ENCODE measurements at places on chromosomes 1 and 21. TPM values are rescaled to one million over a fixed set of nuclear protein-coding genes. Genes with fewer than 3 reads are reported as not detected.

The PRKAA2 gene
- 0.02 TPM for total RNA-seq

The TMEM200B gene
- total RNA-seq: 1.1 TPM

The REG4 gene
- total RNA-seq: 0.34 TPM

The UBASH3A gene
- total RNA-seq: 37.3 TPM

The FYB2 gene
- total RNA-seq: not detected

The SH2D1B gene
- not detected for total RNA-seq

GRCh38 chr1:28885472-28885877 is 28.9 kb upstream of the EPB41 start:
- H3K4me3 ChIP-seq: no peak overlapping the region
- peak overlapping the region; percentile 59 for H3K27ac ChIP-seq
- H3K4me1 ChIP-seq: peaks cover 46% of the 10 kb centered on the region

DNA sequence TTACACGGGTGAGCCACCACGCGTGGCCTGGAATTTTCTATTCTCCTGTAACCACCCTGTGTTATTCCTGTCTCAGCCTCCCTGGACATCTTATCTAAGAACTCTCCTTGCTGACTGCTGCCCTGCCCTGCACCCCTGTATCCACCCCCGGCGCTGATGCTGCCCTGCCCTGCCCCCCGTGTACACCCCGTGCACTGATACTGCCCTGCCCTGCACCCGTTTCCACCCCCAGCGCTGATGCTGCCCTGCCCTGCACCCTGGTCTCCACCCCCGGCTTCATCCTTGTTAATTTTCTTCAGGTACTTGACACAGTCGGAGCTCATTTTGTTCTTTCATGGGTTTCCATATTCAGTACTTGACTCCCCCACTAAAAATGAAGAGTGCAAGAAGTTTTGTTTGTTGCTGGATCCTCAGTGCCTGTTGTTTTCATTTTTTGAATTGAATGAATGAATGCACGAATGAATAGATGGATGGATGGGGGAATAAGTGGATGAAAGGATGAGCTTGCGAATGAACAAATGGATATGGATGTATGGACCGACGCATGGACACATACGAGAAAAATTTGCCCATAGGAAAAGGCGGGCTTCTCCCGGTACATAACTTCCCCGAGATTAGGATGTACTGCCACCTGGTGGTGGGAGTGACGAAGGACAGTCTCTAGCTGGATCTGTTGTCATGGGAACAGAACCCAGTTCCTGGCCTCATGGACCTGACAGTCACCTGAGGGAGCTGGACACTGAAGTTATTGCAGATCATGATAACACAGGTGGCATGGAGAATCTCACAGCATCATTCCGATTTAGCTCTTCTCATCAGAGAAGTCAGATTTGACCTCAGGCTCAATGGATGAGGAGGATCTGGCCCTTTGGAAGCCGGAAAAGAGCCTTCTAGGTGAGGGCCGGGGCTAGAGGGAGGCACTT is 14.9 kb downstream of the AADACL4 start:
- no peaks in the 10 kb centered on the region for H3K36me3 ChIP-seq
- DNase-seq: peak; percentile 82
- H3K4me1 ChIP-seq: peaks cover 4% of the 10 kb centered on the region
- no peak overlapping the region for H3K27ac ChIP-seq
- H3K4me3 ChIP-seq: no peak overlapping the region
- no peaks in the 10 kb centered on the region for H3K27me3 ChIP-seq

DNA sequence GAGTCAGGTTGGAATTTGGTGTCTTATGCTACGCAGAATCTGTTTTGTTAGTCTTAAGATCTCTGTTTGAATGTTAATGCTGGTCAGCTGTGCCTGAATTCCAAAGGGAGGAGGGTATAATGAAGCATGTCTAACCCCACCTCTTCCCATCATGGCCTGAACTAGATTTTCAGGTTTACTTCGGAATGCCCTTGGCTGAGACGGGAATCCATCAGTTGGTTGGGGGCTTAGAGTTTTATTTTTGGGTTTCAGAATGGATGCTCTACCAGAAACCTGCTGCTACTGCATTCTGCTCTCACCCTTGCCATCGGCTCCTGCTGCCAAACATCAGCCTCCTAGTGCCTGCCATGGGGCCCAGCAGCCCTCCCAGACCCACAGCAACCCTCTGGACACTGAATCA is 24.1 kb upstream of the ETV3 start:
- no peak for DNase-seq
- no peaks in the 10 kb centered on the region for H3K36me3 ChIP-seq
- H3K27ac ChIP-seq: no peak overlapping the region
- no peak overlapping the region for H3K4me3 ChIP-seq
- H3K27me3 ChIP-seq: peaks cover 12% of the 10 kb centered on the region
- H3K4me1 ChIP-seq: peaks cover 4% of the 10 kb centered on the region

GRCh38 chr21:30072496-30072895 is 94.1 kb downstream of the CLDN17 start:
- no peak overlapping the region for H3K27ac ChIP-seq
- no peaks in the 10 kb centered on the region for H3K36me3 ChIP-seq
- peaks cover 11% of the 10 kb centered on the region for H3K27me3 ChIP-seq
- no peak overlapping the region for H3K4me3 ChIP-seq
- no peaks in the 10 kb centered on the region for H3K4me1 ChIP-seq

GRCh38 chr1:58515794-58516401 is 30.6 kb downstream of the OMA1 start:
- DNase-seq: peak; percentile 29
- no peak overlapping the region for H3K4me3 ChIP-seq
- peaks cover 10% of the 10 kb centered on the region for H3K4me1 ChIP-seq
- H3K36me3 ChIP-seq: peaks cover 12% of the 10 kb centered on the region

DNA sequence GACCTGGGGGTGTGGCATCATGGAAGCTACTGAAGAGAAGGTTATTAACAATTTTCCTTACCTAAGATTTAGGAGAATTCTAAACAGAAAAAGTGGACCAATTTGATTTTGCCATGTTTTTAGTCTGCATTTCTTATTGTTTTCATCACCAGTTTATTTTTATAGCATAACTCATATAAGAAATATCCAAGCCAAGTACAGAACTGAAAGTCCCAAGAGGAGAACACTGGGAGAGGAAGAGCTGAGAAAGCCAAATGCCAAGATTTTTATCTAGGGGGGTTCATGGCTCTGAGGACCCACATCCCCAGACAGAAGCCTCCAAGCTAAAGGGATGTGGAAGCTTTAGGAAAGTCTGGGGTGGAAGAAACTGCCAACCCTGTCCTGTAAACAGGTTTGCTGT is 109.4 kb upstream of the DUSP10 start:
- no peak overlapping the region for H3K4me3 ChIP-seq
- no peak overlapping the region for H3K27ac ChIP-seq
- H3K27me3 ChIP-seq: no peaks in the 10 kb centered on the region
- no peaks in the 10 kb centered on the region for H3K36me3 ChIP-seq
- no peak for DNase-seq

- H3K27ac ChIP-seq: no peak overlapping the region
- H3K4me3 ChIP-seq: no peak overlapping the region
- no peaks in the 10 kb centered on the region for H3K27me3 ChIP-seq
- H3K36me3 ChIP-seq: peaks cover 2% of the 10 kb centered on the region
These were observed 36.6 kb downstream of the DOP1B start for GRCh38 chr21:36193200-36193599.

DNA sequence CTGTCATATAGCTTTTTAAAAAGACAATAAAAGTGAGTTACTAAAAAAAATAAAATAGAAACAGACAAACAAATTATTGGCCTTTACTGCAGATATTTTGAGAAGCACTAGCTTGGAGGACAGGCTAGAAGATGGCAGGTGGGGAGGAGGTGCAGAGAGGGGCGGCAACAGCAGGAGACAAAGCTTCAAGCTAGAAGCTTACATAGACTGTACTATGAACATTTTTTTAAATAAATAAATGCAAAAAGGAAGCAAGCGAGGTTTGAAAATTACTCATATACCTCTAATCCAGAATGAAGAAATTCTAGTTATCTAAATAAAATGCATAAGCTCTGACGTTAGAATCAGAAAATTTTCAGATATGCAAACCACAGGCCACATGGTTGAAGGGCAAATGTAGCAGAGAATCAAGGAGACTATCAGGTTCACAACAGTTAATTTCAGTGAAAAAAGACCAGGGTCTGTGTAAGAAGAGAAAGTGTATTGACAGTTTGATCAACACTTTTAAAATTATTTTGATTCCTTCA is 54.9 kb downstream of the NRIP1 start:
- no peak overlapping the region for H3K27ac ChIP-seq
- H3K4me1 ChIP-seq: peaks cover 33% of the 10 kb centered on the region
- H3K4me3 ChIP-seq: no peak overlapping the region
- no peaks in the 10 kb centered on the region for H3K27me3 ChIP-seq
- DNase-seq: no peak
